ENCODE measurements at places on chromosomes 16 and 17. TPM values are rescaled to one million over a fixed set of nuclear protein-coding genes. Genes with fewer than 3 reads are reported as not detected.

HBM gene
- not detected for polyA plus RNA-seq

MRPL45 gene
- 26.1 TPM for polyA plus RNA-seq

KRT36 gene
- polyA plus RNA-seq, result 0.24 TPM

CTRB2 gene
- 0.69 TPM for polyA plus RNA-seq

HSD3B7 gene
- 8.9 TPM for polyA plus RNA-seq

PRSS36 gene
- 5.4 TPM for polyA plus RNA-seq

OR3A3 gene
- polyA plus RNA-seq, result not detected

All from testis (tissue), 5 donors.